ENCODE measurements at places on chromosomes 5 and 9.

DNA sequence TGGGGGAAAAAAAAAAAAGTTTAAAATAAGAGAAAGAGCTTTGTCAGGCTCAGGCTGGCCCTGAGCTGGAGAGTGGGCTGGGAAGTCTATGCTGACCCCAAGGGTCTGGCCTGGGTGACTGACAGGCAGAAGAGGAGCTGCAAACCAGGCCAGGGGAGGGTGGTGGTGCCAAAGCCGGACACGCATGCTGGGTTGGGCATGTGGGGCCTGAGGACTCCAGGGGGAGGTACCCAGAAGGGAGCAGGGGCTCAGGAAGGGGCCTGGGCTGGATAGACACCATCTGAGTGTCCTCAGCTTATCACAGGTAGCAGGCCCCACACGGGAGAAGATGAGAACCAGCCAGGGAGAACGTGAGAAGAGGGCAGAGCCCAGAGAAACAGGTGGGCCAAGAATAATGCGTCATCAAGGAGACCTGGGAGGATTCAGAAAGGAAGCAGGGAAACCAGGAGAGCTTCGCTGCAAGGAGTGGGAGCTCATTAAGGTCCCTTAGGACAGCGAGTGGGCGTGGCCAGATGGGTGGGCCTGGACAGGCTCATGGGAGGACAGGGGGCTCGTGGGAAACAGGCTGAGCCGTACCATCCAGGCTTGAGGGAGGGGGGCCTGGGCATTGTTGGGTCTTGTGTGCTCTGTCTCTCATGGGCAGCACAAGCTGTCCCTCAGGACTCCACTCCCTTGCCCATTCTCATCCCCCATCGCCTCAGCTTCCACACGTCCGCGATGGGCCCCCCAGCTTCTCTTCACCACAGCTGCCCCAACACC, 16.0 kb downstream of the TMOD1 start:
- DNase-seq, result no peak

- peak; percentile 19 for DNase-seq
Measured at GRCh38 chr5:6302684-6303083, 75.7 kb downstream of the MED10 start.

GRCh38 chr9:130199605-130200004, 27.4 kb downstream of the NCS1 start:
- no peak for DNase-seq

GRCh38 chr9:129773262-129774048, 20.6 kb upstream of the PTGES start:
- DNase-seq, result peak; percentile 92

DNA sequence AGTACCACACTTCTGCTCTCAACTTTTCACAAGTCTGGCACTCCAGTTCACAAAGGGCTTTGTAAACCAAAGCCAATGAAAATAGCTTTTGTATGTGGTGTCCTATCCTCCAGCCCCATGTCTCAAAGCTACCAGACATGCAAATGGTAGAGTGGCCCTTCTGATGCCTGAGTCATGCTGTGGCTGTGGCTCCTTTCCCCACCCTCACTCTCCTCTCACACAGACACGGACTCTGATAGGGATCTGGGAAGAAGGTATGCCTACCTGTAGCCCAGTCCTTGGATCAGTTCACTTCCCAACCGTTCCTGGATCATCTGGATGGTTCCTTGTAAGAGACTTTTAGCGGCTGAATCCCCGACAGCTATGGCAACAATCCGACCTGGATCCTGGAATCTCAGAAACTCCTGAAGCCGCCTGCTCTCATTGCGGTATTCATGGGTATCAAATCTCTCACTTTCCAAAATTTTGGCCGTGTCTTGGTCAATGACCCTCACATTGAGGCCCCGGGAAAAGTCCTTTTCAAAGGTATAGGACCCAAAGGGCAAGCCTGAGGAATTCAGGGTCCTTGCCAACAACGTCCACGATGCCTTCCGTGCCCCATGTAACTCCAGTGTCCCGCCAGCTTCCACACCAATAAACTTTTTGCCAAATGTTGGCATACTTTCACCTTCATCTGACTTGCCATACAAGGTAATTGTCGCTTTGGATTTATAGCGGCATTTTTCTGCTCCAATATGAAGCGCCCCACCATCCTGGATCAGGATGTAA, 23.4 kb downstream of the CEMIP2 start:
- no peak for DNase-seq

DNA sequence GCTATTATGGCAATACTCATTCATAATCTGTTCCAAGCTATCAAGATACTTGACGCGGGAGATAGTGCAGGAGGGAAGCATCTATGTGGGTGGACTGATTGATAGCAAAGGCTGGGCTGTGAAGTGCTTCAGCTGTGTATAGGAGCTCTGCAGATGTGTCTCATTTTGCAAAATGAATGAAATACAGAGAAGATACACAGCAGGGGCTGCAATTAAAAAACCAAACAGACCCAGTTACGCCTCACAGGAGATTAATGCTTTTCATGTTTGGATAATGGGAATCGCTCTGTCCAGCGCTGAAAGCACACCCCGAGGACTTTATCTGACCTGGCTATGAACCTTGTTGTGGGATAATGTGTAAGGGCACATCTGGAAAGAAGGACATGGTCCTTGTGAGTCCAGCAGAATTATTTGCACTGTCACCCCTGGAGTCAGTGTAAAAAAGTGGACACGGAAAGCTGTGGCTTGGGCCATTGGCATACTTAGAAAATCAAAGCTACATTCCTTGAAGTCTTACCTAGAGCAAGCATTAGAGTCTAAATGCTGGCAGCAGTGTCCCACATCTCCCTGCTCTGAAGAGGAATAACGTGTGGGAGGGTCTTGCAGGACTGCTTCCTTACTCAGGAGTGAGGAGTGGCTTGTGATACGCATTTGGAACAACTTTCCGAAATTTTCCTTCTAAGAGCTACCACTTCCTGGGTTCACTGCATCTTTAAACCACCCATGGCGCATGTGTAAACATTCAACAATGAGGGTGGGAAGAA, 2.6 kb downstream of the SH3RF2 start:
- DNase-seq, result no peak

GRCh38 chr5:166262395-166262794, 2029.0 kb upstream of the WWC1 start:
- no peak for DNase-seq

GRCh38 chr5:61232490-61233050, 70.3 kb upstream of the SMIM15 start:
- no peak for DNase-seq

DNA sequence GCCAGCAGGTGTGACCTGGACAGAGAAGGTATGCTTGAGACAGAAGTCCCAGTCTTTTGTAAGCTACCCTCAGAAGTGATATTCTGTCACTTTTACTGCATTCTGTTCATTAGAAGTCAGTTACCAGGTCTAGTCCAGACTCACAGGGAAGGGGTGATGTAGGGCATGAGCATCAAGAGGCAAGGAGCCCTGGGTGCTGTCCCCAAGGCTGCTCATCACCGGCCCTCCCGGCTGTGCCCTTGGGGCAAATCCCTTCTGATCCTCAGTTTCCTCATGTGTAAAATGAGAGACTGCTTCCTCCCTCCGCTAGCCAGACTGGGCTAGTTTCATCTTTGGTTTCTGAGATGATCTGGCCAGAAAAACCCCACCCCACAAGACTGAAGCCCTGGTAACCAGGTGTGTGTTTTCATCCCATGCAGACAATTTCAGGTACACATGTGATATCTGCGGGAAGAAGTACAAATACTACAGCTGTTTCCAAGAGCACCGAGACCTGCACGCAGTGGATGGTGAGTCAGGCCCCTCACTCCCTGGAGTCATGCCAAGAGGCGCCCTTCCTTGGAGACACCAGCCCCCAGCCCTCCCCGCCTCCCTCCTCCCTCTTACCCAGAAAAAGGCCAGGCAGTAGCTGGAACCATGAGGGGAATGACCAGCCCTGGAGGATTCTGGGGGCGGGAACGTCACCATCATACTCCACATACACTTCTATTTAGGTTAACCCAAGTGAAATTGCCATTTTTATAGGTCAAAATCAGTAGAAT, 71.0 kb downstream of the AMBP start:
- no peak for DNase-seq

- no peak for DNase-seq
Measured at GRCh38 chr5:170120576-170120975, 14.9 kb downstream of the FOXI1 start.

DNA sequence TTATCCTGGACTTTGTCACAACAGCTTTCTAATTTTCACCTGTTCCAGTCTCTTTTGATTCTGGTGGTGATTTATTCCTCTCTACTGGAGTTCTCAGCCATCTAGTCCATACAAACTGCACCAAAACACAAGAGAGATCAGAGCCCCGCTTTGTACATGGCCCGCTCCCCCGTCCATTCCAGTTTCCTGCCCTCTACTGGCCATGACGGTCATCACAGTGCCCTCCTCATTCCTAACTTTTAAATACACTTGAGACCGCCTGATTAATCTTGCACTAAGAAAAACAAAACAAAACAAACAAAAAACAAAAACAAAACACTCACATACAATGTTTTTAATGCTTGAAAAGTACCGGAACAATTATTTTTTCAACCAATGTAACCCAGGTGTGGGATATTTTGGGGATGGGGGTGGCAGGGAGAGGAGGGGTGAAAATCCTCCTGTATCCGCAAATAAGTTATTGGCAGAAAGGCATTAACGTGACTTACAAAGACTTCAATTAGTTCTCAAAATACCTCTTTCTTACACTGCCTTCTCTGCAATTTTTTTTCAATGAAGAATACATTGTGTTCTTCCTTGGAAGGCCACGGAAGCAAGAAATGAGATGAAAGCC, 84.8 kb upstream of the PAM start:
- DNase-seq, result peak; percentile 20
